ENCODE measurements at places on chromosomes 4 and X.

DNA sequence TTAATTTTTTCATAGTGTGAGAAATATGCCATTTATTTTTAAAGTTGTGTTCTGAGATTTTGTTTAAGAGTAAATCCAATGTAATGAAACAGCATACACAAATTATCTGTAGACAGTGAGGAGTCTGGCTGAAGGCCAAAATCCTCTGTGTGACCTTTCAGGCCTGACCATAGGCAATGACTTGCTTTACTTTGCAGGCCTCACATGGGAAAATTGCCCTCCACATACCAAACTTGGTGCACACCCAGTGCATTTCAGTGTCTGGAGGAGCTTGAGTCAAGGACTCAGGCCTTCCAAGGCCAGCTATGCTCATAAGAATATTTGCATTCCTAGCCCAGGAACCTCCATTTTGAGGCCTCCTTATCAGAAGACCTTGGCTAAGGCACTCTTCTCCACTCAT is 430.1 kb downstream of the GABRG1 start:
- DNase-seq: no peak

DNA sequence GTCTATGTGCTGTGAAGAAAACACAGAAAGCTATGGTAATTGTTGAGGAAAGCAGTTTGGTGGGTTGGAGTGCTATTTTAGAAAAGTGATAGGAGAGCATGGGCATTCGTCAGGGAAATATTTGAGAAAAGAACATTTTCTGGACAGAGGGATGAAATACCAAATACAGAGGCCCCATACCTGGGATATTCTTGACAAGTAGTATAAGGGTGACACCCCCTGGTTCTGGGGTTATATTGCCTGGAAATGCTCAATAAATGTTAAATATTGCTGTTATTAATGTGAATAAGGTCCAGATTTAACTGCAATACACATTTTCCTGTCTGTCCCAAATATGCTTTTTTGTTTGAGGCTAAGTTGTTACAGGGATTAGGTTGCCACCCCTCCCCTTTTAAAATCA is 42.9 kb downstream of the WWC2 start:
- DNase-seq: no peak

DNA sequence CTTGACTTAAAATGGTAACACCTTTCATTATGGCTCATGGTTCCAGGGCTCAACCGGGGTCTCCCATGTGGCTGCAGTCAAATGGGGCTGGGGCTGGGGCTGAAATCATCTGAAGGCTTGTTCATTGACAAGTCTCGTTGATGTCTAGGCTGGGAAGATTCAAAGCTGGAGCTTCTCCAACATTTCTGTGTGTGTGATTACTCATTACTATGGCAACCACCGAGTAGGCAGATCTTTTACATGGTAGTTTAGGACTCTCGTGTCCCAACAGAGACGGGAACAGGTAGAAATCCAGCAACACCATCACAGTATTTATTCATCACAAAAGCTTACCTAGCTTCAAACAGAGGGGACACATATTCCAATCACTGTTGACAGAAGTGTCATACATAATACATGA is 7.8 kb downstream of the YTHDC1 start:
- DNase-seq: no peak

- DNase-seq: no peak
Measured at GRCh38 chr4:156396534-156396933, 442.9 kb upstream of the CTSO start.

DNA sequence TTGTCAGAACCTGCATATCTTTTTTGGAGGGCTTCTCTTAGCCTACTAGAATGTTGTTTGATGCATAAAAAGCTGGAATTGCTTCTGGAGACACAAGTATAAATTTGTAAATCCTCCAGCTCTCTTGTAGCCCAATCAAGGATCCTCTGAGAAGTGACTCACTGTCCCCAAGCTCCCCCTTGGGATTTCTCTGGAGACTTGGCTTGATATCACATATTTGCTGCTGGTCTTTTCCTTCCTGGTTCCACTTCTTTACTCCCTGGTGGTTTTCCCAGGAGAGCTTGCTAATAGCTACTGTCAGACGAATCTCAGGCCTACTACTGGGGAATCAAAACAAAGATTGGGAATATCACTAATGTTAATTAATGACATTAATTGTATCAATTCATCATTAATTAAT is 173.1 kb downstream of the STK32B start:
- DNase-seq: no peak

DNA sequence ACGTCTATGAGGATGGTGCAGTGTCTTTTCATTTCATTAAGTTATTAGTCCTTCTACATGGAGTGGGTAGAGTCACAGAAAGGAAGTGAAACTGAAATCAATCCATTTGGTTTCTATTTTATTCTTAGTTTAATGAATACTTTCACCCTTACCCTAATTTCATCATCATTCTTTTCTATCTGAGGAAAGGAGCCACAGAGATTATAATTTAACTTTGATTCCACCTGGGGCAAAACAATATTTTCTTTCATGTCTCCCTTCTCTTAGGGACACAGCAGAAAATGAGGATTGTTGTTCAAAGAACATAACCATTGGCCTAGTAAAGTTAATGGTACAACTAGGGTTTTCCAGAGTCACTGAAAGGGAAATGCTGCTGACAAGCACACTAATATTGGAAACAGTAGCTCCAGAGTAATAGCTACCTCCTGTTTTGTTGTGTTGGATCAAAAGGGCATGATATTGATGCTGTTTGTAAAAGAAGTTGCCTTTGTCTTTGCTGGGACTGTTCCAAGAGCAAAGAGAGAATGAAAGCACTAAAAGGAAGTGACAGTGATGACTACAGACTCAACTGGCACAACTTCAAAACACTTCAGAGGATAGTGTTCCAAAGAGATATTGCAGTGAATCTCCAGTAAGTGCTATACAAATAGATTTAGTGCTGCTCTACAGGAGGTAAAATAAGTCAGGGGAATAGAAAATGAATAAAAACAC is 247.1 kb upstream of the PITX2 start:
- DNase-seq: no peak

DNA sequence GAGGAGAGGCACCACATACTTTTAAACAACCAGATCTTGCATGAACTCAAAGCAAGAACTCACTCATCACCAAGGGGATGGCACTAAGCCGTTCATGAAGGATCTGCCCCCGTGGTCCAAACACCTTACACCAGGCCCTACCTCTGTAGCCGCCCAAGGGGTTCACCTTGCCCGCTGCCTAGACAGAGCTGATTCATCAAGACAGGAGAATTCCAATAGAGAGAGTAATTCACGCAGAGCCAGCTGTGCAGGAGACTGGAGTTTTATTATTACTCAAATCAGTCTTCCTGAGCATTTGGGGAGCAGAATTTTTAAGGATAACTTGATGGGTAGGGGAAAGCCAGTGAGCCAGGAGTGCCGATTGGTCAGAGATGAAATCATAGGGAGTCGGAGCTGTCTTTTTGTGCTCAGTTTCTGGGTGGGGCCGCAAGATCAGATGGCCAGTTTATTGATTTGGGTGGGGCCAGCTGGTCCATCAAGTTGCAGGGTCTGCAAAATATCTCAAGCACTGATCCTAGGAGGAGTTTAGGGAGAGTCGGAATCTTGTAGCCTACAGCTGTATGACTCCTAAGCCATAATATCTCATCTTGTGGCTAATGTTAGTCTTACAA is 364.7 kb downstream of the PCDH7 start:
- no peak for DNase-seq

GRCh38 chrX:139052461-139052860 is 340.9 kb upstream of the FGF13 start:
- DNase-seq: no peak

- DNase-seq: no peak
Measured at GRCh38 chrX:19629541-19629940, 114.2 kb upstream of the MAP3K15 start.

DNA sequence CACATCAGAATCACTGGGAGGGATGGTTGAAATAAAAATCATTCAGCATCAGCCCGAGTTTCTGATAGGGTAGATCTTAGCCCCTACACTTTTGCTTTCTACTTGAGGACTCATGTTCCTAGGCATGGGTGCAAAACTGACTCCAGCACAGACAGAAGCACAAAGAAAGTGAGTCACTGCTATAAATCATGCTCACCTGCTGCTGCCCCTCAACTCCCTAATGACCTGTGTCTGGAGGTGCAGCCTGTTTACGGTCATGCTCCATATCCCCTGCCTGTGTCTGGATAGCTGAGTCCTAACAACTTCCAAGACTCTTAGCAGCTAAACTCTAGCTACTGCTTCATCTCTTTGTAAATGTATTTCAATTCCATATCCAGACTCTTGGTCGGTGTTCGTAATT is 57.8 kb downstream of the ADGRA3 start:
- DNase-seq: no peak

- no peak for DNase-seq
Measured at GRCh38 chrX:15059474-15059873, 186.3 kb downstream of the MOSPD2 start.

DNA sequence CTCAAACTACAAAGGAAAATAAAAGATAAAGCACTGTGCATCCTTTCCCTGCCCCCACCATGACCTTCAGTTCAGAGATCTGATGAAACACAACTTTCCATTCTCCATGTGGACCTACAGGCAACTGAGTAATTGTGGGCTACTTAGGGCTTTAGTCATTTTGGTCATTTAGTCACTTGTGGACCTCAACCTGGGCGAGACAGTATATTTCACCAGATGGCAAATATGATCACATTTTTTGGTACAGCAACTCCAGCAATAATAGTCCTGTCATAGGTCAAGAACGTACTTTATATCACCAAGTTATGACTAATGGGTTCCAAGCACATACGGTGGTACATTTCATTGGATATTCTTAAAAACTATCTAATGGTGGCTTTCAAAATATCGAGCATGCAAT is 141.2 kb downstream of the PDGFC start:
- DNase-seq: no peak

DNA sequence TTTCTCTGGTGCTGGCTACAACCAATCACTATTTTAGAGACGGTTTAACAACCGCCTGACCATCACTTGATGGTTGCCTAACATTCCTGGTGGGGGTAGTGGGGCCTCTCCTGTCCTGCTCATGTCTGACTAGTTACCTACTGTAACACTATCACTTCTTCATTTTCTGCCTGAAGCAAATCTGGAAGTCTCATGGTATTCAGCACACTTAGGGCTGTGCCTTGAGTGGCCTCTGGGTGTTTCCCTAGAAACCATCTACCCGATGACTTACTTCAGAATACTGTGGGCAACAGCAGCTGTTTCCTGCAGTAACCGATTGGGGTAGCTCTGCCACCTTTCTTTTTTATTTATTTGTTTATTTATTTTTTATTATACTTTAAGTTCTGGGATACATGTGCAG is 880.1 kb upstream of the INTU start:
- DNase-seq: no peak

- no peak for DNase-seq
Measured at GRCh38 chr4:95515589-95515988, 33.2 kb downstream of the UNC5C start.

GRCh38 chrX:123918106-123918721 is 43.3 kb upstream of the STAG2 start:
- no peak for DNase-seq

GRCh38 chr4:10096978-10097335 is 19.6 kb downstream of the WDR1 start:
- DNase-seq: no peak

GRCh38 chr4:101682946-101683345 is 107.6 kb upstream of the BANK1 start:
- no peak for DNase-seq

DNA sequence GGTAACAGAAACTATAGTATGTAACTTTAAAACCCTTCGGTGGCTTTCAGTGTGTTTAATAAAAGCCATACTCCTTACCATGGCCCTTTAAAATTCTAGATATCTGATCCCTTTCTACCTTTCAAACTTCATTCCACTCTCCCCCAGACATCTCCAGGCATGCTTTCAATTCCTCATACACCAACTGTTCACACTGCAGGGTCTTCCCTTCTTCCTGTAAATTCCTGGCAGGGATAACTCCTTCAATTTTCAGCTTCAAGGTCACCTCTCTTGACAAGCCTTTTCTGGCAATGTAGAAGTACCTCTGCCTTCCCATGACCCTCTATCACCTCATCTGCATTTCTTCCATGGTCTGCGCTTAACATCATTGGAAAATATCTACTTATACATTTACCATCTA is 60.8 kb downstream of the WDFY3 start:
- DNase-seq: no peak

GRCh38 chr4:65951177-65951576 is 280.9 kb upstream of the EPHA5 start:
- DNase-seq: no peak

DNA sequence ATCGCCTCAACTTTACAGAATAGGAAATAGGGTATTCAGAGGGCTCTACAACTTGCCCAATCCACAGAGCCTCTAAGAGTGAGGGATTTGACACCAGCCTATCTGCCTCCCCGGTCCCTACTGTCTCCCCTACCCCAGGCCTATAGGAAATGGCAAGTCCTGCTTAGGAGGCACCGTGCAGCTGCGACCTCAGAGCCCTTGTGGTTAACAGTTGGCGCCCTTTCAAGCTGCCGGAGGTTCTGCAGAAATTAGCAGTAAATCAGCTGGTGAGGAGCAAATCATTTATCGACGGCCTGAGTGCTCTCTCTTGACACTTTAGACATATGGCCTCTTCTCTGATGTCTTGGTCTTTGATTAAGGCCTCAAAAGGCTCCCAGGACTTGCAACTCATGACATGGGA is 96.9 kb downstream of the CLNK start:
- no peak for DNase-seq

DNA sequence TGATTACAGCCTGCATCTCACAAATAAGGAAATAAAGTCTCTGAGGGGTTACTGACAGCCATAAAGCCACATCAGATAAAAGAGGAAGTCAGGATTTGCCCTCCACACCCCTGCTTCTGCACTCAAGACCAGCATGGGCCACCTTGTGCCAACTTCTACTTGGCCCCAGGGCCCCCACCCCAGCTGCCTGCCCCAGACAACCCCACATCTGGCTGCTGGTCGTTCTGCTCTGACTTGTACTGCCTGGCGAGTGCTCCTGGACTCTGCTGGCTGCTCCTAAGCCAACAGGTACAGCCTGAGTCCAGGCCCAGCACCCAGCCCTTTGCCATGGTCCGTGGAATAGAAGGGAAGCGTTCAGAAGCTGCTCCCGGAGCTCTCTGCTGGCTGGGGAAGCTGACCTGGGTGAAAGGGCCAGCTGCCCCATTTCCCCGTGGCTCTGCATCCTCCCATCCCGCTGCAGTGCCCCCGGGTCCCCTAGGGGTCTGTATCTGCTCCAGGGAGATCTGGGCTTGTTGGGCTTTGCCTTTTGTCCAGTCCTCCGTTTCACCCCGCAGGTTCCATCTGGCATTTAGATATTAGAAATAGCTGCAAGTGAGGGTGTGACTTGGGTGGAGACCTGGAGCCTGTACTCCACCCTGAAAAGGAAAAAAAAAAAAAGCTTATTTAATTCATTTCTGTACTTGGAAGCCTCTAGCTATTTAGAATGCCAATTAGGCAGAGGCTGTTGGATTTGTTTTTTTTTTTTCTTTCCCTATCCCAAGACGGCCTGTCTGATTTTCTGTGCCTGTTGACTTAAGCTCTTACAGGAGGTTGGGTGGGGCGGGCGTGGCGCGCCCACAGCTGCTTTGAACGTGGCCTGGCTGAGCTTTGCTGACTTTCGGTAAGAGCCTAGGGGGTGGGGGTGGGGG is 194.7 kb downstream of the PTTG2 start:
- DNase-seq: peak; percentile 81

- peak; percentile 66 for DNase-seq
Measured at GRCh38 chrX:155966876-155967275, 30.6 kb upstream of the IL9R start.

Data from SW480 (cell line).